ENCODE measurements at places on chromosomes 7 and 10. TPM values are rescaled to one million over a fixed set of nuclear protein-coding genes. Genes with fewer than 3 reads are reported as not detected.

DNA sequence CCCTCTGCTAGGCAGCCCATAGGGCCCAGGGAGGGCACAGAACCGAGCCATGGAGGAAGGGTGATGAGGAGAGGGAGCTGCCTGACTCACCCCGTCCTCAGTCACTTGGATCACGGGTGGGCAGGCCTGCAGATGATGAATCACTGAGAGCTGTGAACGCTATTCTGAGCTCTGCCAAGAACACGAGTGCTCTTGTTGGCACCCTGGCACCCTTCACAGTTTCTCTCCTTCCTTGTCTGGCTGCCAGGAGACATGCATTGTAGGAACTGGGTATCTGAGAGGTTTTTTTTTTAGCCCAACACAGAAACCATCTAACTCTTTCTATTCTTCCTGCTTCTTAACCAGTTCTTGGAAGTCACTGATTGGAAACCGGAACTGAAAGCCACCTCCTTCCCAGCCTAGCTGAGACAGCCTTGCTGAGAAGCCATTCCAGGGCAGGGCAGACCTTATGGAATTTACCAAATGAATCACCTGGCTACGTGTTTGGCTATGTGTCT is 82.1 kb downstream of the SLC37A3 start:
- peak; percentile 13 for DNase-seq

IKZF1 gene
- polyA plus RNA-seq, result 3.2 TPM

DNA sequence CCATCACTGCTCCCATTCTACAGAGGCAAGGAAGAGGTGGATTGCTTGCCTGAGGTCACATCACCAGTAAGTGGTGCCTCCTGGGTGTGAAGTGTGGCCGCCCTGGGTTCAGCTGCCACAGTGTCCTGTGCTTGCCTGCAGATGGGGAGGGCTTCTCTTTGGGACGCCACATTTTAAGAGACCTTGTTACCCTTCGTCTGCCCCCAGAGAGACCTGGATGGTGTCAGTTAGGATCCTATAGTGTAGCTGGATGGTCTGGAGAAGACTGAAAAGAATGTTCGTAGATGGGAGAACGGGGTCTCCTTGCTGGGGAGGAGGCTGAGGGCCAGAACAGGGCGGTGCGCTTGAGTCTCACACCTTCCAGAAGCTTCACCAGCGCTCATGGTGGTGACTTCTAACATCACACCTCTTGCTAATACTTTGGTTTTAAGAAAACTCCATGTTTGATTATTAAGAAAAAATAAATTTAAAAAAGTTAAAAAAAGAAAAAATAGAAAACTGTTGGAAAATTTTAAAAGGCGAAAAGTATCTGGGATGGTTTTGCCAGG is 2.3 kb downstream of the DOCK1 start:
- DNase-seq, result no peak

OR2A1 gene
- 0.19 TPM for polyA plus RNA-seq

GRCh38 chr7:111238886-111239285 is 148.0 kb downstream of the LRRN3 start:
- no peak for DNase-seq

- no peak for DNase-seq
Measured at GRCh38 chr7:132214452-132214851, 361.8 kb downstream of the PLXNA4 start.

TMEM270 gene
- not detected for polyA plus RNA-seq

DNA sequence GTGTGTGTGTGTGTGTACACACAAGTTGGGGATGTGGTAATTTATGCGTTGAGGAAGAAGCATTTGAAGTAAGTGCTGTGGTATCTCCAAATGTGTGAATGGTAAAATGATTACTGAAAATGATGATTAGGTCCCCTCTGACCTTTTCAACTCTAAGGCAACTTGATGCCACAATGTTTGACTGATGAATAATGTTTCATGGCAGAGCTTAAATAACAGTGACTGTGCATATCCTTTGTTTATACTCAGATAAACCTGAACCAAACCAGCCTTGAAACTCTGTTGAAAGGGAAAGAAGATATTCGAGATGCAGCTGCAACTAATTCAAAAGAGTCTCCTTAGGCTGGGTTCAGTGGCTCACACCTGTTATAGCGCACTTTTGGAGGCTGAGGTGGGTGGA is 64.8 kb upstream of the YAE1 start:
- no peak for DNase-seq

ZNF425 gene
- 4.5 TPM for polyA plus RNA-seq

DNA sequence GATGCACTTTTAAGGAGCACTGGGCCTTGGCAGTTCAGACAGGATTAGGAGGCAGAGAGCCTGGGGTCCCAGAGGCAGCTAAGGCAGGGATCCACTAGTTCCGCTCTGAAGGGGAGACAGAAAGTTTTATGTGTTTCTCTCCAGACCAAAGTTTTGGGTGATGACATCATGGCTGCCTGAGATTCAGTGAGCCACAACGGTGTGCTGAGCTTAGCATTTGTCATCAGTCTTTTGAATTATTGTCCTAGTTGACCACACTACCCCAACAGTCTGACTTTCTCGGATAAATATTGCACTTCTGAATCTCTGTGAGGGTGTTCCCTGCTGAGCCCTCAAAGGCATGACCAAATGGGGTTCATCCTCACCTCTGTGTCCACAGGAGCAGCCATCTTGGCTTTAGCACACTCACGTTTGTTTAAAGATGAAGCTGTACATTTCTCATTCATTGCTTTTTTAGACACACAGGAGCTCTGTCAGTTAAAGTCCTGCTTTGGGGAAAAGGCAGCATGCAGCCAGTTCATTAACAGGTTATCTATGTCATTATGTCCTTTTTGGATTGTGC is 297.7 kb upstream of the LRGUK start:
- no peak for DNase-seq

DNA sequence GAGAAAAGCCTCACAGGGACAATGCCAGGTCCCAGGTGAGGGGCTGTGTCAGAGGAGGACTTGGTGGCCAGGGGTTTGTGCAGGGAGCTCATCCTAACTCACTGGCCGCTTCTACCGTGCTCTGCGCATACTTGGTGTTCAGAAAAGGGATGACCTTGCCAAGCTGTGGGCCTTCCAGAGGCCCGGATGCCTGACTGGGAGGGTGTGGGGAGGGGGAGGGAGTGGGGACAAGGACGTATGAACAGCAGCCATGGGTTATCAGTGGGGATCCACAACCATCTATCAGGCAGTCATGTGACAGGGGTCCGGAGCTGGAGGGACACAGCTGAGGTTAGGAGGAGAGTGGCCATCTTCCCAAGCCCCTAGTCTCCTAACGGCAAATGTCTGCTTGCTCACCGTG is 6.2 kb downstream of the SFXN4 start:
- DNase-seq, result no peak

DNA sequence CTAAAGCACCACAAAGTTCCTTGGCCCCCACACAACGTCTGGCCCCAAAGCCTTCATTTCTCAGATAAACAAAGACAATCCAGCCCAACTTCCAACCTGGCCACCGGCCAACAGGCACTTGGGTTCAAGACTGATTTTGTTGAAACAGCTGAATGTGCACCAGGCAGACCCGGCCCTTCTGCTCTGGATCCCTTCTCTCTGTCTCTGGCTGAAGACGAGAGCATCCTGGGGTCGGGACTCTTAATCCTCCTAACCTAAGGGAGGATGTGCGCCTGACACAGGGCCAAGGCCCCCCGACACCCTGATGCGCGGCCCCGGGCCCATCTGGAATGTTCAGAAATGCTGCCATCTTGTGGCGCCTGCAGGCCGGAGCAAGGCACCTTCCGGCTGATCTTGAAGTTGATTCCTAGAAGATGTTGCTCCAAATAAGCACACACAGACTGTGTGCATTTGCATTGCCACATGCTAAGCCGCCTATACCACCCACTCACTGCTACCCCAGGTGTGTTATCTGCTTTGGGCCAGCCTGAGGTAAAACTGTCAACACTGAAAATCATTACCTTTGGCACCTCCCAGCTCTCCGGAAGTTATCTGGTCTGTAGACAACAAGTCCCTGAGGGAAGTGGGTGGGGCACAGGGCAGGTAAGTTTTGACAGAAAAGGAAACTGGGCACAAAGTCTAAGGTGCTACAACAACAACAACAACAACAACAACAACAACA is 98.4 kb upstream of the HABP2 start:
- peak; percentile 74 for DNase-seq

DNA sequence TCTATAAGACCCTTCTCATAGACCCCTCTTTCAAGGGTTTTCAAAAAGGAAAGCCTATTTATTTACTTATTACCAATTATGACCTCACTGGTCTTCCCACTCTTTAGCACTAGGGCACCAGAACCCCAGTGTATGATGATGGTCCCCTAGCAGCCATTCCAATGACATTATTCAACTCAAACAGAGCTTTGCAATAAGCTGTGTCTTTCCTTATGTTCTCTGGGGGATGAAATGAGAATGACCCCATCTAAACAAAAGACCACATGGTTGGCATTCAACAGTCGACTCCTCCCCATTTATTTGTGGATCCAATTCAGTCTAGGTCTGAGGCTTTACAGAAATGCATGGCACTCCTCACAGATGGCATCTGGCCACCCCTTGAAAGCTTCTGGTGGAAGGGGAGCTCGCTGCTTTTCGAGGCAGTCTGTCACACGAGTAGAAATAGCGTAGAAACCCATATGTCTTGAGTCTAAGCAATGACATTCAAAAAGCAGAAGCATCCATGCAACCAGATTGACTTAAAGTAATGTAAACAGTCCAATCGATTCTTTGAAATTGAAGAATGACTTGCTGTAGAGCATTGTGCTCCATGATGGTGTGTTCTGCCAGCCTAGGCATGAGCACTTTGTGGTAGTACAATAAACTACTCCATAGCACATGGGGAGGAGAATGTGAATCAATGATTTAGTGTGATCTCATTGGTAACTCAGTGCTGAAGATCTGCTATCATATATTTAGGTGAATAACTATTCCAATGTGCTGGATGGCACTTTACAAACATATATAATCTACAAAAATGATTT is 29.8 kb downstream of the NRP1 start:
- DNase-seq, result no peak

CRYGN gene
- 0.22 TPM for polyA plus RNA-seq

DNA sequence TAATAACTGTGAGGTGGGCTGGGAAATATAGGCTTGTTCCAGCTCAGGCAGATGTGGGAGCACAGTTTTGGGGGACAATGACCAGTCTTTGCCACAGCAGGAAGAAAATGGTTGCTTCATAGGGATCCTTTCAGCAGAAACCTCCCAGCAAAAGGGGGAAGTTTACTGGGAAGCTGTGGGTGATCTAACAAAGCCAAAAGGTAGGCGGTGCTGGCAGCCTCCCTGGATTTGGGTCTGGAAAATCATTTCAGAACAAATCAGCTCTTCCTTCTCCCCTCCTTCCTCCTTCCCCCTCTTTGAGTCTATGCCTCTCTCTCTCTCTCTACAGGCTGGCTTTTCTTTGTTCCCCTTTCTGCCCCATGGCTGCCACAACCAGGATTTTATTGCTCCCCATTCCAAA is 16.2 kb downstream of the RPS24 start:
- DNase-seq, result peak; percentile 52

GRCh38 chr10:119480667-119481066 is 61.9 kb downstream of the RGS10 start:
- DNase-seq, result no peak

GRCh38 chr7:16729541-16729940 is 24.0 kb upstream of the TSPAN13 start:
- no peak for DNase-seq

RASSF4 gene
- 68.2 TPM for polyA plus RNA-seq

PRLHR gene
- not detected for polyA plus RNA-seq

CH25H gene
- 0.80 TPM for polyA plus RNA-seq

FGFR2 gene
- 3.6 TPM for polyA plus RNA-seq

DNA sequence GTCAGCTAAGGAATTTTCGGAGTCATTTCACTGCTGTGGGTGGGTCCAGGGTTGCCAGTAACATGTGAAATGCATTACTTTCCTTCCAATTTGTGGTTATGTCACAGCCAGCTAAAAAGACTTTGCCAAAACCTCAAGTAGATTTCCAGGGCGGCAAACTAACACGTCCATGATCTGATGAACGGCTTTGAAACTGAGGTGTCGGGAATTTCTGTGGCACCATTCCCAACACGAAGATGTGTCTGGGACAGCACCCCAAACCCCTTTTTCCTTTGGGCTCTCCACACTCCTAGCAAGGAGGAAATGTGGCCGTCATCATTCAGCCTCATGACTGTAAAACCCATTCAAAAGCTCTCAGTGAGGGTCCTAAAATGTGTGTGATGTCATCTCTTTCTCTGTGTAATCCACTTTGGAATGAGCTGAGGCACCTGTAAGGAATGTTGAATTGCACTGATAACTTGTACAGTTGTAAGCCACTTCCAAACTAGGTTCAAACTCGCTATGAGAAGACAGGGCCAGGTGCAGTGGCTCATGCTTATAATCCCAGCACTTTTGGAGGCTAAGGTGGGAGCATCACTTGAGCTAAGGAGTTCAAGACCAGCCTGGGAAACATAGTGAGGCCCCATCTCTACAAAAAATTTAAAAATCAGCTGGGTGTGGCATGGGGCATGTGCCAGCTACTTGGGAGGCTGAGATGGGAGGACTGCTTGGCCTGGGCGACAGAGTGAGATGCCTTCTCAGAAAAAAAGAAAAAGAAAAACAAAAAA is 146.1 kb upstream of the FRMD4A start:
- DNase-seq, result peak; percentile 47

DNA sequence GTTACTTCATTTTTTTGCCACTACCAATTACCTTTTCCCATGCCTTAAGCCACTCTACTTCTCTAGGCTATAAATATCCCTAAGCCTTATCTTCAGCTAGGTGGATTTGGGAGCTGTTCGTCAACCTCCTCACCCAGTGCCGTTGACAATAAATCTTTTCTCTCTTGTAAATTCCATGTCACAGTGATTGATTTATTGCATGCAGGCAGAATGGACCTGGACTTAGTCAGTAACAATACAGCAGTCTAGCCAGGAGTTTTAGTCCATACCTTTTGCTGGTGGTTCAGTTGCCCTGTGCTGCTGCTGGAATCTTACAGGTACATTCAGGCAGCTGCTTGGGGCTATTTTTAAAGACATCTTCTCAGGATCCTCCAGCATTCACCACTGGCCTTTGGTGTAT is 350.5 kb upstream of the NRG3 start:
- no peak for DNase-seq

DNA sequence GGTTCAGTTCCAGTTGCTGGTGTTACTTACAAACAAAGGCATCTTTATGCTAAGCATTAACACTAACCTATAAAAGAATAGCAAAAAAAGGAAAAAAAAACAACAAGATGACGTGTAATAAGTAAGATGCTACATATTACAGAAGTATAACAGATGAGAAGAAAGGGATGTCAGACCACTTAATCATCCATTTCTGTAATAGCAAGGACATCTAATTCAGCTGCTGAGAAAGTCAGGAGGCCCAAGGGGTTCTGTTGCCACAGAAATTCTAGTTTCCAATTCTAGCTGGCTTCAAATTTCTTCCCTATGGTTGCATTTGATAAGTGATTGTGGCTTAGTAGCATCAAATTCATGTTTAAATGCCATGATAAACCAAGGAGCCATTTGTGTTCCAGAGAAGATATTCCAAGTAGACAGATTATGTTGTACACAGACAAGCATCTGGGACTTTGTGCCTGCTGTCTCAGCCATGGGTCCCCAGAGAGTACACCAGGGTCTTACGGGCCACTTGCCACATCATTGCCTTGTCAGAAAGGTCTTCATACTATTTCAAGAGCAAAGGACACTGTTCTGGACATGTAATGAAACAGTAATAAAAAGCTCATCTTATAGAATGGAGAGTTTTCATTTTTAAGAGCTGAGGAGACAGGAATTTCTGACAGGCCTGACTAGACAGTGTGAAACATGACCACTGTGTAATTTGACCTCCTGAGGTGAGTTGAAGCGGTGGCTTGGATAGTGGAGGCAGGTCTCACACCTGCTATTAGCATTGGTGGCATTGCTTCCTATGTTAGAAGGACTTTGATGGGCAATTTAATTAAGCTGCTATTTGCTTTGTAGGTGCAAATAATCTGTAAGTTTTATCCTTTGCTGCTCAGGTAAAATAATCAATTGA is 4.2 kb upstream of the ASB4 start:
- DNase-seq, result no peak

Measured in hindlimb muscle (tissue), 1 donor.